Head of caudate nucleus (tissue), 42 donors: ENCODE measurements at places on chromosomes 16 and 17.
A peak's percentile ranks its signal among the peaks of the same experiment; 100 is the strongest.

DNA sequence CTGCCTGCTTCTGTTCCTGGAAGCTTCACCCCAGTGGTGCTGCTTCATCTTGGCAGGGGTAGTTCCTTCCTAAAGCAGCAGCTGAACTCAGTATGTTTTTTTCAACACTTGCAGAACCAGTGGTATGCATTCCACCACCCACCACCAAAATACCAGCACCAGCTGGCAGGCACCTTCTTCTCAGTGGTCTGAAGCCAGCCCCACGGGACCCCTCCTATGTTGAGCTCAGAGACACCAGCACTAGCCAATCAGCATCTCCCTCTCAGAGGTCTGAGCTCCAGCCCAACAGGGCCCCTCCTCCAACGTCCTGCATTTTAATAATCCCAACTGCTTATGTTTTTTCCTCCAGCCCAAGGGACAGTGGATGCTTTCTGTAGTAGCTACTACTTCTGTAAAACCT is 299.6 kb upstream of the CCL2 start:
- DNase-seq: no peak

DNA sequence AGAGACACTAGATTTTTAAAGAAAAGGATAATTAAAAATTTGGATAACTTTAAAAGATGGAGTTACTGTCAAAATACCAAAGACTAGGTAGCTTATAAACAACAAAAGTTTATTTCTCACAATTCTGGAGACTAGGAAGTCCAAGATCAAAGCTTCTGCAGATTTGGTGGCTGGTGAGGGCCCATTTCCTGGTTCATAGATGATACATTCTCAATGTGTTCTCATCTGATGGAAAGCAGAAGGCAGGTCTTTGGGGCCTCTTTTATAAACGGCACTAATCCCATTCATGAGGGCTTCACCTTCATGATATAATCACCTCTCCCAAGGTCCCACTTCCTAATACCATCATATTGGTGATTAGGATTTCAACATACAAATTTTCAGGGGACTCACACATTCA is 33.7 kb downstream of the NLK start:
- DNase-seq: no peak

GRCh38 chr16:89909777-89910716 is 8.6 kb upstream of the MC1R start:
- DNase-seq: peak; percentile 90

DNA sequence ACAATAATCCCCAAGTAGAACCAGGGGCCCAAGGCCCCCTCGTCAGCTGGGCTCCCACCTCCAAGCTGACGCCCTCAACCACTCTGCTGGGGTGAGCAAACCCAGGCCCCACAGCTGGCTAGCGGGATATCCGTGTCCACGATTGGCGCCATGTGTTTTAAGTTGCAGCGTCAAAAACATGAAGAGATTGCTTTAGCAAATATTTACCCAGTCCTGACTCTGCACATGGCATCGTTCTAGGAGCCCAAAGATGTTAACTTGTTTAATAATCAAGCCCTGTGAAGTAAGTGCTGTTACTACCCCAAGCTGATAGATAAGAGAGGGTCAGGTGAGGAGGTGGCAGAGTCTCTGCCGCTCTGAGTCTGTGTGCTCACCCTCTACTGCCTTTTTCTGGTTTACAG is 344 bp upstream of the SEPTIN12 start:
- DNase-seq: no peak

DNA sequence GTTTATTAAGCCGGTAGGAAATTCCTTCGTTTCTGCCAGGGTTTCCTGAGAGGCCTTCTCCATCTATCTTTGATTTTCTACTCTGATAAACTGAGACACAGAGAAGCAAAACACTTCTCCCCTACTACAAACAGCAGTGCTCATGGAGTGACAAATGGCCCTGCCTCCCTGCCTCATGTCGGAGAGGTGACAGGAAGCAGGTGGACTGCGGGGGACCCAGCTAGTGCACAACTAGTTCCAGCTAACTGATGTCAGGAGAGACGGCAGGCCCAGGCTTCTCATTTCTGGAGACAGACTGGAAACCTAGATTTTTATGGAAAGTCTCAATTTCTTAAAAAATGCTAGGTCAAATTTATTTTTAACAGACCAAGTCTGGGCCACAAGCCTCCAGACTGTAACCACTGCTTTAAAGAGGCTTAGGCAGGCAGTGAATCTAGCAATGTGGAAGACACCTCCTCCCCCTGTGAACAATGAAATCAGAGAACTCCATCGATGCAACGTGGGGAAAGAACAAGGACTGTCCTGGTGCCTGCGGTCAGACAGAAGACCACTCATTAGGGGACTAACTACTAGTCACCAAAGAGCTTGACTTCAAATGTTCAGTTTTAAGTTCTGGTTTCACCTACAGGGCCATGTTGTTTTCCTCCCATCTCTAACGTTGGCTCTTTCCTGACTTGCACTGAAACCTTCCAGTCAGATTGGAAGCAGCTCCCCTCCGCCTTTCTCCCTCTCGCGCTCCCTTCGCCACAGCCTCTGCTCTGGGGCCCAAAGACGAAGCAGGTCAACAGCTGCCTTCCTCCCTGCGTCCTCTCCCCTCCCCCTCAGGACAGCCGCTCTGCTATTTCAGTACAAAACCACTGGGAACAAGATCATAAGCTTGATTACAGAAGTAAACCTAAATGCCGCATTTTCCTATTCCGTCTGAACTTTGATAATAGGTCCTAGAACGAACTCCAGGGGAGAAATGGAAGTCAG is 17.6 kb downstream of the GTF3C1 start:
- DNase-seq: no peak

DNA sequence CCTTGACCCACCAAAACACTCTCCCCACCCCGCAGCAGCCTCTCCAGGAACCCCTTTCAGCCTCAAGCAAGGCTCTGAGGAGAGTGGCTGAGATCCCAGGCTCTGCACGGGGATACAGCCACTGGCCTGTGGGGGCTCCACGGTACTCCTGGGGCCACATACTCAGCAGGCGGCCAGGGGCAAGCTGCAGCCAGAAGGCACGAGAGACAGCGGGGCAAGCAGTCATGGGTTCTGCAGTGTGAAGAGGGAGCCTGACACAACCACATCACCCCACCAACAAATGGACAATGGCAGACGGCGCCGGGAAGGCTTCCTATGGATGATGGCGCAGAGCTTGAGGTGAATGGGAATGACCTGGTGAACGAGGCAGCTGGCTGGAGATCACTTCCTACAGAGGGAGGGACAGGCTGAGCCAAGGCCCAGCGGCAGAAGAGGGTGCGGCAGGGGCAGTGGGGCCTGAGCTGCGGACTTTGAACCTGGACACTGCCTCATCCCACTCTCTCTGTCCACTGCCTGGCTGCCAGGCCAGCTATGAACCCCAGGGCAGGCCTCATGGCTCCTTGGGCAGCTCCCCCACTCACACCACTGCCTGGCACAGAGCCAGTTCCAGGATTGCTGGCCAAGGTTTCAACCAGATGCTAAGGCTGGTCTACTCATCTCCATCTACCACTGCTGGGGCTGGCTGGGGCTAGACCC is 10.8 kb upstream of the BCAR1 start:
- no peak for DNase-seq

DNA sequence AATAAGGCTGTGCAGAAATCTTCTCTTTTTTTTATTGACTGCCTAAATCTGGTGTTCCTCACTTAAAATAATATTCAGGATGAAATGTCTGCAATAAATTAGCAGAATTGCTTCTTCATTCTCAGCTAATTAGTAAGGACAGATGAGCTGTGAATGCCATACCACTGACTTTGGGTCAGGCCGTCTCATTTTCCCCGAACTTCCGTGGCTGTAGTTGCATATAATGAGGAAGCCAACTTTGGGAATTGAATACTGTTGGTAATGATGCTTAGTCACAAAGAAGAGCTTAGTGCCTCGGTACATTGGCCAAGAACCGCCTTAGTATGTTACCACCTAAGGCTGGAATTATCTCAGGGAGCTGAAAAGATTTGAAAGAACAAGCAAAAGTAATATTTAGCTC is 47.6 kb downstream of the NUP93 start:
- DNase-seq: no peak

DNA sequence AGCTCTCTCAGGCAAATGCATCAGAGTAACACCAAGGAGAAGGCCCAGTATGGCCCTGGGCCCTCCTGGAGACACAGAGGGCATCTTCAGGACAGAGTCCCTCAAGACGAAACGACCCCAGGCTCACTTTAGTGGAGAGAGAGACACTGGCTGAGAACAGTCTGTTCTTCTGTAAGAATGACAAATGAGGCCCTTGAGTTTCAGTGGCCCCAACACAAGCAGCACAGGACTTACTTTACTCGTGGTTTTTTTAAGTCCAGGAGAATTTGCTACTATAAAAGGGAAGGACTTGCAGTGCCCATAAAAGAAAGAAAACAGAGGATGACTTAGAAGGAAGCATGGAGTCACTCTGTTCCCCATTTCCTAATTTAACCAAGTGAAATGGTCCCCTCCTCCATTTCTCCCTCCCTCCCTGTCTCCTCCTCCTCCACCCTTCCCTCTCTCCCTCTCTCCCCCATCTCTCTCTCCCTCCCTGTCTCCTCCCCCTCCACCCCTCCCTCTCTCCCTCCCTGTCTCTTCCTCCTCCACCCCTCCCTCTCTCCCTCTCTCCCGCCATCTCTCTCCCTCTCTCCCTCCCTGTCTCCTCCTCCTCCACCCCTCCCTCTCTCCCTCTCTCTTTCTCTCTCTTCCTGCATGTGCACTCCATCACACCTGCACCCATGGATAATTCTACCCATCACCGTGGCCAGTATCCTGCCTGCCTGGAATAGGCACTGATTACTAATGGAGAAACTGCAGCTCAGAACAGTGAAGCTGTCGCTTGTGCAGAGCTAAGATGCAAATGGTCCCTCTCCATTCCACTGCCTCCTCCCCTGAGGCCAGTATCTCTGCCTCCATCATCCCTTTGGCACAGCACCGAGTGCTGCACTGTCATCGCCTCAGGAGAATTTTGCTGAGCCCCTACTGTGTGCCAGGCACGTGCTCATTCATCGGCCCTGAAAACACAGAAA is 47.3 kb upstream of the RBFOX3 start:
- no peak for DNase-seq

DNA sequence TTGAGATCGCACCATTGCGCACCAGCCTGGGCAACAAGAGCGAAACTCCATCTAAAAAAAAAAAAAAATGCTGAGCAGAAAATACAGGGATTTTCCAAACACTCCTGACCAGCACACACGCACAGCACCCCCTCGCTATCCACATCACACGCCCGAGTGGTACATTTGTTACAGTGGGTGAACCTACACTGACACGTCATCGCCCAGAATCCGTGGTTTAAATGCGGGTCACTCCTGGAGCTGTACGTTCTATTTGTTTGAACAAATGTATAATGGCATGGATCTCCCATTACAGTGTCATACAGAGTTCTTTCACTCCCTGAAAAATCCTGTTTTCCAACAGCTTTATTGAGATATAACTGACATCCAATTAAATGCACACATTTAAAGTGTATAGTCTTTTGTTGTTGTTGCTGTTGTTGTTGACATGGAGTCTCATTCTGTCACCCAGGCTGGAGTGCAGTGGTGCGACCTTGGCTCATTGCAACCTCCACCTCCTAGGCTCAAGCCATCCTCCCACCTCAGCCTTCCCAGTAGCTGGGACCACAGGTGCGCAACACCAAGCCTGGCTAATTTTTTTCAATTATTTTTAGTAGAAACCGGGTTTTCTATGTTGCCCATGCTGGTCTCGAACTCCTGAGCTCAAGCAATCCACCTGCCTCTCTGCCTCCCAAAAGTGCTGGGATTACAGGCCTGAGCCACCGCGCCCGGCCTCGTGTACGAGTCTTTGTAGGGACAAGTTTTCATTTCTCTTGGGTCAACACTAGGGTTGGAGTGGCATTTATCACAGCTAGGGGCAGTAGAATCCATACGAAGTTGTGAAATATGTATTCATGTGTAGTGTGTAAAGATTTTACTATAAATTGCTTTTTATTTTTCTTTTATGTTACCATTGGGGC is 4.4 kb upstream of the CARHSP1 start:
- DNase-seq: no peak

DNA sequence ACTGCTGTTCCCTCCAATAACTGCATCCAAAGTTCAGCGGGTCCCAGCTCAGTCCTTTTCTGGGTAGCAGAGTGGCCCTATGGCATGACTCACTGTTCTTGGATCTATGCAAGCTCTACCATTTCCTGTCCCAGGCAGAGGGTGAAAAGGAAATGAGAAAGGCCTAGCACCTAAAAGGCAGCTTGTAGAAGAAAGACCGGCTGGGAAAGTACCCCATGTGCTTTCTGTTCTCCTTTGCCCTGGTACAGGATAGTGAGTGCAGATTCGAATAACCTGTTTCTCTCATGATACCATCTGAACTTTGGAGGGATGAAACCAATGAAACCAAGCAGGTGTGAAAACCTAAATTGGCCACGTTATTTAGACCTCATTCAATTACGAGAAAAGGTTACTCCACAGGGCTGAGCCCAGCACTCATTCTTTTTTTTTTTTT is 12.7 kb upstream of the HASPIN start:
- no peak for DNase-seq

GRCh38 chr16:4601036-4601863 is 13.4 kb downstream of the UBALD1 start:
- no peak for DNase-seq

- DNase-seq: no peak
Measured at GRCh38 chr17:37605813-37606505, 3.3 kb downstream of the SYNRG start.

GRCh38 chr17:43042025-43042628 is 17.1 kb downstream of the RND2 start:
- DNase-seq: no peak

DNA sequence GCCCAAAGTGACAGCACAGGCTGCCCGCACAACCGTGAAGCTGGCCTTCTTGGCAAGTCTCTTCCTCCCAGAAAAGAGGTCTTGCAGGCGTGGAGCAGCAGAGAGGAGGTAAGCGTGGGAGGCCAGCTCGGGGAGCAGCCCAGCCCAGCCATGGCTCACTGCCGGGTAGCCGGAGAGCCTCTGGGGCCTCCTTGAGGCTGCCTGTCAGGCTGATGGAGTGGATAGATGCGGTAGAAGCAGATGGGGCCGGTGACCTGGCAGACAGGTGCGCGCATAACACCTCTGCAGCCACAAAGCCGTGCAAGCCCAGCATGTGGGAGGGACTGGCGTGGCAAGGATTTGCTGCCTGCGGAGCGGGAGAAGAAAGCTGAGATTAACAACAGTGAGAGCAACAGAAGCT is 17.1 kb upstream of the DOK4 start:
- no peak for DNase-seq

GRCh38 chr16:85005285-85006069 is 5.9 kb downstream of the ZDHHC7 start:
- no peak for DNase-seq
